GM23248 (cell line): ENCODE measurements at places on chromosomes 1 and 21.

GRCh38 chr1:64495878-64496277 lies 25.9 kb downstream of the CACHD1 start:
- DNase-seq = no peak

DNA sequence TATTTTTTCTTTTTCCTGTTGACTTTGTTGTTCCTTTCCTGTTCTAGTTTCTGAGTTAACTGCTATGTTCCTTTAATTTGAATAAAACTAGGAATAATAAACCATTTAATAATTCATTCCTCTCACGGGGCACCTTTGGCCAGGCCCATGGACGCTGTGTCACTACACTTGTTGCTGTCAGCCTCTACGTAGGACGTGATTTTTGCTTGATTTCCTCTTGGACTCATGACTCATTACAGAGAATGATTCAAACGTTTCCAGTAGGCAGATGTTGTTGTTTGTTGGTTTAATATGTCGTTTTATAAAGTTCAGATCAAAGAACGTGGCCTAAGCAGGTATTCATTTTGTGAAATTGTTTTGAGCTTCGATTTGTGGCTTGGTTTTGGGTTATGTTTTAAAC lies 9.1 kb upstream of the SLC19A1 start:
- DNase-seq = peak; percentile 83

DNA sequence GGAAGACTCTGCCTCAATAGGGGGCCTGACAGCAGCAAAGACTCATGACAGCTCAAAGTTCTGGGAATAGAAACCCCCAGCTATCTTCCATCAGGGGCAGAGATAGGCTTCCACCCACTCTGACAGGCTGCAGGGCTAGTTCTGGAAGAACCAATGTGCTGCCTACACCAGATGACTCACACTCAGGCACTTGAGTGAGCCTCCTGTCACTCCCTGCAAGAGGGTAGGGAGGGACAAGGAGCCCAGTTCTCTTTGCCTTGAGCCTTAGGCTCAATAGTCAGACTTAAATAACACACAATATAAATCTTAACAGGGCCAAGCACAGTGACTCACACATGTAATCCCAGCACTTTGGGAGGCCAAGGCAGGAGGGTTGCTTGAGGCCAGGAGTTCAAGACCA lies 386.4 kb downstream of the HHAT start:
- DNase-seq = no peak

DNA sequence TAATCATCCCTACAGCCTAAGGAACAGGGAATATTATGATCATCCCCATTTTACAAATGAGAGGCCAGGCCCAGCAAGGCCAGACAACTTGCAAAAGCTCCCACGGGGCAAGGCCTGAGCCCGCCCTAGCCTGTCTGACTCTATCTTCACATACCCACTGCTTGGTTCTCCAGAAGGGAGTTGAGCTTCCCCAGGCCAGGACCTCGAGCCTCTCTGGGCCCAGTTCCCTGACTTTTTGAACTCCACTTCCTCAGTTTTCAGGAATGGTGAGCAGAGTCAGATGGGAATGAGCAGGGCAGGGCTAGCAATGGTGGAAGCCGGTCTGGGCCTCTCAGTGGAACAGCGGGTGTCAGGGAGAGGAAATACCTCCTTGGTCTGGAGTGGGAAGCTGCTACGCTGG lies 39.3 kb downstream of the CACNA1S start:
- DNase-seq = no peak
